ENCODE measurements at places on chromosomes 4 and X. TPM values are rescaled to one million over a fixed set of nuclear protein-coding genes. Genes with fewer than 3 reads are reported as not detected.

MAGEA9B gene
- not detected for total RNA-seq

SHROOM3 gene
- not detected for total RNA-seq

TDO2 gene
- not detected for total RNA-seq

IL9R gene
- total RNA-seq = 4.3 TPM

MAGEA2B gene
- not detected for total RNA-seq

PDS5A gene
- total RNA-seq = 78.8 TPM

All from activated T-helper 17 cell treated with anti-CD3 and anti-CD28 coated beads, Interleukin-2, amount 50 U/mL, for 72 hours (primary cell).